Activated naive CD4-positive, alpha-beta T cell treated with anti-CD3 and anti-CD28 coated beads, Interleukin-2, amount 10 ng/mL, durations not matched to agents 7 days and 5 days (primary cell): ENCODE measurements at places on chromosomes 6 and 20.

- no peak for DNase-seq
These were observed 25.7 kb upstream of the MLIP start for GRCh38 chr6:54085541-54085940.

DNA sequence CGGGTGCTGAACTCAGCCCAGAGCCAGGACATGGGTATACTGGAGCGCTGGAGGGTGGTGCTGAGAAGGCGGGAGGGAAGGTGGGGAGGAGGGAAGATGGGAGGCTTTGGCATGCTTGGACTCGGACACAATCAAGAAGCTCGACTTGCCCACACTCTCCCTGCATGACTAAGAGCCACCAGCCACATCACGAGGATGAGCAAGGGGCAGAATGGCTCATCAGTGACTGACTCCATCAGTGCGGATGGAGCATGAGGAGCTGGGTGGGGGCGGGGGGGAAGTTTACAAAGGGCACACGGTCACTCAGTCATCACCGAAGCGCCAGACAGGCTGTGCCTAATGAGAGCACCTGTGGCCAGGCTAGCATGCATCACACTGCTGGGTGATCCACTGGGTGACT, 222.8 kb downstream of the KIF16B start:
- no peak for DNase-seq

DNA sequence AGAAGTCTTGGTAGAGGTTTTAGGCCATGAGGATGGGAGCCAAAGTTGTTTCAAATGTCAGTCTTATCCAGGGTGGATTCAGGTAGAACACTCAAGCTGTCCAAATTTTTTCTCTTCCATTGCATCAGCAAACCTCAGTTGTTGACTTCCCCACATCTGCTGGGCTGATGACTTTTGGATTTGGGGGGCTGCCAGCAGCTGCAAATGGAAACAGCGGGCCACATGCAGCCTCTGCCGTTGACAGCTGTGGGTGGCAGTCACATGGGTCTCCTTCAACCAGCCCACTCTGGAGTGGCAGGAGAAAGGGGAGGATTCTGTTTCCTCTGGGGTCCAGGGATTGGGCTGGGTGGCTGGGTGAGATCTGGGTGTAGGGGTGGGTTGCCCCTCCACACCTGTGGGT, 5.8 kb upstream of the MLN start:
- DNase-seq = no peak

DNA sequence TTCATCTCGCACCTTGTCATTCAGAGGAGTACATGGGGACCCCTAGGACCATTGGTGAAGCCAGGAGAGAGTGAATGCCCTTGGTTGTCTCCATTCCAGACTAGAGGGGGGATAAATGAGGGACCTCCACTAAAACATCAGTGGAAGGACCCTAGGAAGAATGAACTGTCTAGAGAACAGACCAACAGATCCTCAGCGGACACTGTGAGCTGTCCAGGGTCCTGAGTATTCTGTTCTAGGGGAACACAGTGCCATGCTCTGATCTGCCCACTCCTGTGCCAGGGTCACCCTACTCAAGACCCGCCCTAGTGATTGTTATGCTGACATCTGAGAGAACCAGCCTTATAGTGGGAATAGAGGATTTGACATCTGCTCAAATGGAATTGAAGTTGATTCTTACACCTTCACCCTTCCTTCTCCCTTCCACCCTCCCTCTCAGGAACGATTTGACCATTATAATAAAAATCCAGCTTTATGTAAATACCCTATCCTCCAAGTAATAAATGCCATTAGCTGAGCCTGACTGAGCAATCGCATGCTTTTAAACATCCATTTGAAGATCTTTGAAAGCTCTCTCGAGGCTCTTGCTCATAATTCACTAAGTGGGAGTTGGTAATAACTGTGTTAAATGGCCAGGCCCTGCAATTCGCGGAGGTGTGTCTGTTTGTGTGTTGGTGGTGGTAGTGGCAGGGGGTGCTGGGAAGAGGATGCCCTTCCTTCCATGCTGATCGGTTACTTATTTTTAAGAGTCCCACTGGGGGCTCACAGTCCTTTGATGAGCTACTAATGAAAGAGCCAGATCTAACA, 43.6 kb upstream of the SLC32A1 start:
- peak; percentile 65 for DNase-seq

DNA sequence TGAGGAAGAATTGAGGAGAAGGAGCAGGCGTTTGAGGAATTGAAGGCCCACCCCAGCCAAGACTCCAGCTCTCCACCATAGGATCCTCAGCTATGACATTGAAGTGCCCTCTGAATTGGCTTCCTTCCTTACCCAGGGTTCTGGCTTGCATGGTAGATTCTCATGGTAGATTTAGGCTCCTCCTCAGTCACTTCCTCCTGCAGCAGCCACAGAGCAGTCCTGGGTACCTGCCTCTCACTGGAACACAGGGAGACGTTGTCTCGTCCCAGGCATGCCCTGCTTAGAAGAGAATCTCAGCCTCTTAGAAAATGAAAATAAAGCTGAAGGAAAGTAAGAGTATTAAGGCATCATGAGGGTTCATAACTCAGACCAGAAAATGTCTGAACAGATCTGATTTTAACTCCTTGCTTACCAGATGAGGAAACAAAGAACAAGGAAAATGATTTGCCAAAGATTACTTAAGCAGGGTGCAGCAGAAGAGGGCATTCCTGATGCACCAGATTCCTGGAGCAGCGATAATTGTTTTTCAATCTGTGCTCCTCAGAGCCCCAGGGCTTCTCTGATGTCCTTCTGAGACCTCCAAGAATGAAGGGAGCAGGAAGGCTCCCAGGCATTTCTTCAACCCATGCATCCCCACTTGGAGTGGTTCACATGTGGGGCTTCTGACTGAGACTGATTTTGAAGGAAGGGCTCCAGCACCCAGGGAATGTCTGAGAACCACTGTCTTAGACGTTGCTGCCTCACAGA, 219.8 kb downstream of the HIVEP2 start:
- DNase-seq = no peak
